CD4-positive, alpha-beta T cell treated with Interleukin-17A for 4 hours (primary cell): ENCODE measurements at places on chromosomes 7 and 10.

DNA sequence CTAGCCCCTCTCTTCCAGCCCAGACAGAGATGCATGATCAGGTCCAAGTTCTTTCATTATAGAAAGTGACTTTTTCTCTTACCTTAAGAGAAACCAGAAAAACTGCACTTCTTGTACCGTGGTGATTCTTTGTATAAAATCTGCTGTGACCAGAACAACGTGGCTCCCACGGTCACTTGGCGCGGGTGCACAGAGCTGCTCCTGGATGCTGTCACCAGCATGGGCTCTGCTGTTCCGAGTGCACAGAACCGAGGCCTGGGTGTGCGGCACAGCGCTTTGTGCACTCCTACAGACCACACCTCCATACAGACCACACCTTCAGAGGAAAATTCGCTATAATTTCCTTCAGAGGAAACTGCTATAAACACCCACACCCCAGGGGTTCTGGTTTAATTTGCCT, 26.0 kb downstream of the VIPR2 start:
- no peak for DNase-seq

GRCh38 chr10:107727767-107728317, 563.3 kb upstream of the SORCS1 start:
- no peak for DNase-seq

GRCh38 chr10:5774987-5775620, 38.1 kb downstream of the GDI2 start:
- no peak for DNase-seq

- no peak for DNase-seq
Measured at GRCh38 chr7:50270531-50271018, 33.9 kb upstream of the IKZF1 start.

- no peak for DNase-seq
Measured at GRCh38 chr7:159120540-159120919, 24.1 kb downstream of the VIPR2 start.

- DNase-seq = no peak
Measured at GRCh38 chr10:114395366-114396022, 8.8 kb downstream of the AFAP1L2 start.

- DNase-seq = no peak
Measured at GRCh38 chr7:84177758-84178412, 16.7 kb downstream of the SEMA3A start.

GRCh38 chr7:132768099-132768498, 191.8 kb upstream of the PLXNA4 start:
- DNase-seq = no peak

GRCh38 chr10:77080361-77081027, 557.1 kb downstream of the KCNMA1 start:
- DNase-seq = no peak

DNA sequence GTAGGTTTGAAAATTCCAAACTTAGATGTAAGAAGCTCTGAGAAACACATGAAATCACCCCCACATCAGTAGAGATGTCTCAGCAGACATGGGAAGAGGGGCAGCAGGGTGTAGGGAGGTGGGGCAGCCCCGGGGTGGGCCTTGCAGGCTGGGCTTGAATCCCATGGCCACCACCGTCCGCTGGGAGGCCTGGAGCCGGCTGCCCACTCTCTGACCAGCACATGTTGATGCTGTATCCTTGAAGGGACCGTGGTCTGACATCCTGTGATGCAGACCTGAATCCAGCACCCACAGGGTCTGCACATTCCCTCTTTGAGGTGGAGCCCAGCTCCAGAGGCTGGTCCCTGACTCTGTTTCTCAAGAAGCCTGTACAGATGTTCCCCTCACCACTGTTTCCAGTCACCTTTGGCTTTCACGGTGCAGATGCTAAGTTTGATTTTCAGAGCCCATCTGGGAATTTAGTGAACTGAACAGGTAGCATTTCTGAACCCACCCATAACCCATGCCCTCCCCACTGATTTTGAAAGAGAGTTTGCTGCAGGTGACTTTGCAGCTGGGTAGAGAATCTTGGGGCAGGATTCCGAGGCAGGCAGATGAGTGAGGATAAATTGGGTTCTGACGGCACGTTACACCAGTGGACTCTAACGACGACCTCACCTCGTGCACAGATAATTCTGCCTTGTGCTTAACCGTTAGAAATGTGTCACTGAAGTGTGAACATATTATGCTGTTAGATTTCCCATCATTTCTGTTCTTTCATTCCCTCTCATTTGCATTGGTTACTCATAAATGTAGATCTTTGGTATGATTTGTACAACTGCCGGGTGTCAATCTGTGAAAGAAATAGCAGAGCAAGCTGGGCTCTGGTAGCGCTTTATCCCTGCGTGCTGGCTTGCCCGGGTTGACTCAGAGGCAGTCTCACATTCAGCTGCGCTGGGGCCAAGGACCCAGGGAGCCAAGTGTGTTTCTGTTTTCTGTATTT, 45.7 kb downstream of the IKZF1 start:
- peak; percentile 85 for DNase-seq

- no peak for DNase-seq
Measured at GRCh38 chr10:15588635-15589508, 130.8 kb downstream of the ITGA8 start.

DNA sequence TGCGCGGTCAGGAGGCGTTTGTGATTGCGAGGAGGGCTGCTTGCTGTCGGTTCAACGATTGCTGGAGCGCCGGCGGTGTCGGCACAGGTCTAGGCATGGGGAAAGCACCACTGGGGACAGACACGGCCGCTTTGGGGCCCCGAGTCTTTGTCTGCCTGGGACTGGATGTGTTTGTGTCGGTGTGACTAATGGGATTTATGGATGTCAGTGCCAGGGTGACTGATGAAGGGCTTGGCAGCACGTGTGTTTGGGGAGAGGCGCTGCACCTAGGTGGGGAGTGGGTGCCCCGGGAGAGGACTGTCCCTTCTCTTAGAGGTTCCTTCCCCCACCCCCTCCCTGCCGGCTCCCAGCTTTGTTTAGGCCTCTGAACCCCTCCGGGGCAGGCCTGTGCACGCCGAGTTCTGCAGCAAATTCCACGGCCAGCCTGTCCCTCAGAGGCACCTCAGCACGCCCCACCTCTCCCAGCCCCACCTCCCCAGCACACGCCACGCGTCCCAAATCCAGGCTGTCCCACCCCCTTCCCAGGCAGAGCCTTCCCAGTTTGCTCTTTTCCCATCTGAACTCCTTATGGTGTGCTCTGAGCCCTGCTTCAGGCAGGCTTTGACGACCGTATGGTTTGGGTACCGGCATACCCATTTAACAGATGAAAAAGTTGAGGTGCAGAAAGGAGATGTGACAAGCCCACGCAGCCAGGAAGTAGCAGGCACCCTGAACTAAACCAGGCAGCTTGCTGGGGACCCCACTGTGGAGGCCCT, 6.4 kb upstream of the TNRC18 start:
- DNase-seq = no peak

DNA sequence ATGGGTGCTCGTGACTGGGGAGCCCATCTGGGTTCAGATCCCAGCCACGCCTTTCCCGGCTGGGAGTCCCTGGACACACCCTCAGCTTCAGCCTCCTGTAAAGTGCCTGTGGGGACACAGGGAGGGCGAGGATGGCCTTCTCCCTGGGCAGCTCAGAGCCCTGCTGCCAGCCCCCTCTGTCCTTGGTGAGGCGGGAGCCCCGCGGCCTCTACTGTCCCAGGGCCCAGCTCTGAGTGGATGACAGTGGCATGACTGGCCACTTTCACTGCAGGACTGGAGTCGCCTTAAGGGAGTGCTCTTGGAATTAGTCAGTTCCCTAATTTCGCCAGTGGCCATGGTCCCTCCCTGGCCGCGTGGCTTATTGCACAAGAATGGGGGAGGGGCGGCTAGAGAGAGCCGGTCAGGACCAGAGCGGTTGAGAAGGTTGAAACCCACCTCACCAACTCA, 4.6 kb downstream of the BRI3 start:
- DNase-seq = no peak

DNA sequence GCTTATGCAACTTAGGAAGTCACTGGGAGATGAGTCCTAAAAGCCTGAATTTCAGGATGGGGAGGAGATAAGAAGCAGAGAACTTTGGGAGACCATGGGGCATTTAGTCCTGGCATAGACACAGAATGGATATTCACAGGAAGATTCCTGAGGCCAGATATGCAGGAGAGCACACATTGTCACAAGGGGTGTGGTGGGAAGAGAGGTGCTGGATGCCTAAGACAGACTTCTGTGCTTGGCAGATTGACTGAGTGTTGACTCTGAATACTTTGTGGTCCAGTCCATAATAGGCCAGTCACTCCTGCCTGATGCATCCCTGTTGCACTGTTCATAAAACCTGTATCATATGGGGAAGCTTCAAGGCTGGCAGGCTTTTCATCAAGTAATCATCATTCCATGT, 18.5 kb downstream of the SRI start:
- DNase-seq = no peak

GRCh38 chr10:87804939-87805569, 13.0 kb downstream of the ATAD1 start:
- DNase-seq = no peak

- no peak for DNase-seq
Measured at GRCh38 chr10:112262546-112262945, 20.7 kb upstream of the TECTB start.

GRCh38 chr10:22158426-22158825, 59.4 kb downstream of the EBLN1 start:
- no peak for DNase-seq

DNA sequence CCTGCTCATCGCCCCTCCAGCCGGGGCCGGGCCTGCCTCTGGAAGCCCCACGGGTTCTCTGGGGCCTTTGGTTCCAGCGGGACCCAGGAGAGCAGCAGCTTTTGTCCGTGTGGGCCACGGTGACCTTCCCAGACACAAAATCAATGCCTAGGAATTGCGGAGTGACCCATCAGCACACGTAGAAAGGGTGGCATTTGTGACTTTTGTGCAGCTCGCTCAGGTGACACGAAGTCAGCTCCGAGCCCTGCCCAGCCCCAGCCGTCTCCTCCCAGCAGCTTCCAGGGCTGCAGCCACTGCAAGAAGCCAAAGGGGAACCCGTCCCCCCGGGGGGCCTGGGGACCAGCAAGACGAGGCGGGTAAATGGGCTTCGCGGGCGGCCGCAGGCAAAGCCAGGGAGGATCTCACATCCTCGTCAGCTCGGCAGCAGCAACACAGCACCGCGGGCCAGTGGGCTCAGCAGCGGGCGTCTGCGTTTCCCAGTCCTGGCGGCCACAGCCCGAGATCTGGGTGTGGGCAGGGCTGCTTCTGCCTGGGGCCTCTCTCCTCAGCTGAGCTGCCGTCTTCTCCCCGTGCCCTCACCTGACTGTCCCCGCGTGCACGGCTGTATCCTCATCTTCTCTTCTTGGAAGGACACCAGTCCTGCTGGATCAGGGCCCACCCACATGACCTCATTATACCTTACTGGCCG, 88.5 kb downstream of the PAXIP1 start:
- DNase-seq = peak; percentile 9

- DNase-seq = no peak
Measured at GRCh38 chr10:30294476-30295240, 54.4 kb downstream of the MTPAP start.

DNA sequence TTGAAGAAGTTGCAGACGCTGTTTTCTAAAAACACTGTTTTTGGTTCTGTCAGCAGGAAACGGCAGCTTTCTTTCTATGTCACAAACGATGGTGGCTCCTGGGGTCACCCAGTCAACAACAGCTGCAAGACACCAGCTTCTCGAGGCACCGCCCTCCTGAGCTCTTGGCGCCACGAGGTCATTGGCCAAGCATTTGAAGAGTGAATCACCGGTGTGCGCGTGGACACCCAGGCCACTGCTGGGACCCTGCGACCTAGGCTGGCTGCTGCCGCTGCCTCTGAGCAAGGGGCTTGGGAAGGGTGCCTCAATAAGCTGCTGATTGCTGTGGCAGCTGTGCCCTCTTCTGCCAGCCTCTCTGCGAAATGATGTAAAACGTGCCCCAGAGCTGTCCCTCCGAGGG, 22.5 kb upstream of the VIPR2 start:
- no peak for DNase-seq

DNA sequence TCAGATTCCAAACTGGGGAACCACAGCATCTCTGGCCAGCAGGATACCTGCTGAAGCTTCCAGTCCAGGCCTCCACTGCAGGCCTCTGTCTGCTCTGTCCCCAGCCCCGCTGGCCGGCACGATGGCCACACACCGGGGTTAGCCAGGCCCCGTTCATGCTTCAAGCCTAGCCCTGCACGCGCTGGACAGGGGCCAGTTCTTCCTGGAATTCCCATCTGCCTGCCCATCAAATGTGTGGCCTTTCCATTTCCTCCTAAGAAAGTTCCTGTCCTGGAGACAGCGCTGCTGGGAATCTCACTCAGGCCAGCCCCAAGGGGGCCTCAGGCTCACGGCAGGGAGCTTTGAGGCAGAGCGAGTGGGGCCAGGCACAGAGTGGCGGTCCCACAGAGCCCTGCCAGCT, 18.0 kb downstream of the SH2B2 start:
- DNase-seq = no peak

- DNase-seq = no peak
Measured at GRCh38 chr7:157150882-157151281, 12.2 kb downstream of the UBE3C start.

- no peak for DNase-seq
Measured at GRCh38 chr10:69329721-69330178, 51.5 kb downstream of the HK1 start.

- no peak for DNase-seq
Measured at GRCh38 chr10:30384701-30385201, 35.7 kb upstream of the MTPAP start.

- DNase-seq = no peak
Measured at GRCh38 chr7:106285855-106286492, 1.2 kb upstream of the NAMPT start.

- DNase-seq = no peak
Measured at GRCh38 chr10:1174022-1174421, 117.8 kb downstream of the WDR37 start.

- no peak for DNase-seq
Measured at GRCh38 chr7:110522761-110523200, 568.1 kb upstream of the LRRN3 start.

DNA sequence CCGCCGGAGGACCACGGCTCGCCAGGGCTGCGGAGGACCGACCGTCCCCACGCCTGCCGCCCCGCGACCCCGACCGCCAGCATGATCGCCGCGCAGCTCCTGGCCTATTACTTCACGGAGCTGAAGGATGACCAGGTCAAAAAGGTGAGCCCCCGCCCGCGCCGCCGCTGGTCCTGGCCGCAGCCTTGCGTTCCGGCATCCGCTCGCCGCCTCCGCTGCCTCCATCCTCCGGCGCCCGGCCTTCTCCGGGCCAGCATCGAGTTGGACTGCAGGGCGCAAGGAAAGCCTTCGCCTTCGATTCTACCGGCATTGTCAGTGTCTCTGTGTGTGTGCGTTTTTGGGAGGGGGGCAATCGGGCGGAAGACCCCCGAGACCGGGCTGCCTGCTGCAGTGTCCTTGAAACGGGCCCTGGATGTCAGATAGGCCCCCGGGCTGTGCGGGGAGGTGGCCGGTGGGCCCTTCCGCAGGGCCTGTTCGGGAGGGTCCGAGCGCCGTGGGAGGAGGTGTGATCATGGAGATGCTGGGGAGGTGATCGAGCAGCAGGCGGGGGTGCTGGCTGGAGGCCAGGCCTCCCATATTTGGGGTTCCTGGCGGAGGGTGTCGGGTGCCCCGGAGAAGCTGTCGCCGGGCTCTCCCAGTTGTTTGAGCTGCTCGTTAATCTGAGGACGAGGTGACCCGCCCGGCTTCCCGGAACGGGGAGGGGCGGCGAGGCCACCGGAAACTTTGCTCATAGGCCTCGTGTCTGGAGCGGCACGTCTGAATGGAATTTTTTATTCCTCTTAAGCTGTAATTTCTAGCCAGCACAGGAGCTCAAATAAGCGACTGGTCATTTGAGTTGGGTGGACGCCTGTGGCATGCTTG, 40.8 kb downstream of the HK1 start:
- DNase-seq = peak; percentile 83

- no peak for DNase-seq
Measured at GRCh38 chr7:34123316-34123715, 218.0 kb downstream of the BMPER start.

GRCh38 chr10:101145750-101146391, 14.8 kb downstream of the TLX1 start:
- DNase-seq = no peak

GRCh38 chr10:46293228-46293627, 6.4 kb downstream of the ANTXRL start:
- DNase-seq = no peak
